Stimulated activated naive CD4-positive, alpha-beta T cell treated with Interleukin-2 at 50 U/mL for 16 hours (primary cell): ENCODE measurements at places on chromosomes 5 and 9.

DNA sequence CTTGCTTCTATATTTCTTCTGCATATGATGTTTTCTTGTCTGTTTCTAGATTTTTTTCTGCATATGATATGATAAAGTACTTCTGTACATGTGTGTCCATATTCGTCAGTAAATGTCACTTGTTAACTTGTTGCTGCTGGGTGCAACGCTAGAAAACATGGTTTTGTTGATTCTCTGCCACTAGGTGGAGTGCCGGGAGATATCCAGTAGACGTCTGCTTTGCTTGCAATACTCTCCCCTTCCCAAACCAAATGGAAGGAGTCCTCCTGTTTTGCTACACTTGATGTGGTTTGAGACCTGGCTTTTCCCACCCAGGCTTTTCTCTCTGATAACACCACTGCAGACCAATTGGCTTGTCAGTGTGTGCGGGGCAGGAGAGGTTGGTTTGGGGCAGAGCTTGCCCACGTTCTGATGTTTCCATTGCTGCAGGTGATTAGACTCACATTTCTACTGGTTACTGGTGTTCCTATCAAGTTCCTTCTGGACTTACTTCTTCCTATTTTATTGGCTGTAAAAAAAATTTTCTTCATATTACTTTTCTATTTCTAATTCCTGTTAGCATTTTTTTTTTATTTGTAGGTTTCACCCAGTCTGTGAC, 900.0 kb upstream of the CDH10 start:
- no peak for DNase-seq

DNA sequence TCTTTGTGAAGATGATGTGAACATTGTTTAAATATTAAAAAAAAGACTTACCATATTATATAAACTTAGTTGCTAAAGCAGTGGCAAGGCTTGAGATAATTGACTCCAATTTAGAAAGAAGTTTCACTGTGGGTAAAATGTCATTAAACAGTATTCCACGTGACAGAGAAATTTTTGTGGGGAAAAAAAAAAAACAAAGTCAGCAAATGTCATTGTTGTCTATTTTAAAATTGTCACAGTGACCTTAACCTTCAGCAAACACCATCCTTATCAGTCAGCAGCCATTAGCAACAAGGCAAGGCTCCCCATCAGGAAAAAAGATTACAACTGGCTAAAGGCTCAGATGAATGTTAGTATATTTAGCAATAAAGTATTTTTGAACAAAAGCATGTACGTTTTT, 99.3 kb upstream of the CDH18 start:
- DNase-seq, result no peak

GRCh38 chr9:85527331-85528020, 214.3 kb downstream of the AGTPBP1 start:
- DNase-seq, result no peak

DNA sequence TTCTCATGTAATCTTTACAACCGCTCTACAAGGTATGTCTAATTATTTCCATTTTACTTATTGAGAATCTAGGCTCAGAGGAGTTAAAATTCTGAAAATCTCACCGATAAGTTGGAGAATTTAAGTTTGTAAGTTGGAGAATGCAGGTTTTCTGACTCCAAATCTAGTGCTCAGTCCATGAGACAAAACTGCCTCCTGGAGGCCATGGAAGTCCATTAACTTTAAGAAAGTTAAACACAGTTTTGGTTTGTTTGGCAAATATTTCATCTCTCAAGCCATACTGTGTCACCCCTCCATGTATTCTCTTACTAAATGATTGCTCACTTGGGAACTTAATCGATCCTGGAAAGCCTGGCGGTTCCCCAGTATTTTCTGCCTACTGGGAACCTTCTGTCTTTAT, 52.6 kb downstream of the INIP start:
- DNase-seq, result no peak

DNA sequence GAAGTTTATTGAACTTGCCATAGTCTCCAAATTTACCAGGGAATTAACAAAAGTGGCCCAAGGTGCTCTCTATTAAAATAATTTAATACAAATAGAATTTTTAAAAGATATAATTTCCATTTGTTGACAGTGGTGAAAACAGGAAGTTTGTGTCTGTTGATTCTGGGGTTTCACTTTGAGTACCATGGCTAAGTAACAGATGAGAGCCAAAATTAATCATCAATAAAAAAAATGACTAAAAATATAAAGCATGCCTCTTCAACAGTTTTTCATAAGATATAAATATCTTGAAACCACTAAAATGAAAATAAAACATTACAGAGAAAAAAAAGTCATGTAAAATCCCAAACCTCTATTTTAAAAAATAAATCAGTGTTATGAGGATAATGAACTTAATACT, 49.8 kb downstream of the SGCD start:
- DNase-seq, result no peak

GRCh38 chr5:168950241-168950951, 350.5 kb downstream of the SLIT3 start:
- DNase-seq, result no peak
